ENCODE measurements at places on chromosomes 2 and 18.

DNA sequence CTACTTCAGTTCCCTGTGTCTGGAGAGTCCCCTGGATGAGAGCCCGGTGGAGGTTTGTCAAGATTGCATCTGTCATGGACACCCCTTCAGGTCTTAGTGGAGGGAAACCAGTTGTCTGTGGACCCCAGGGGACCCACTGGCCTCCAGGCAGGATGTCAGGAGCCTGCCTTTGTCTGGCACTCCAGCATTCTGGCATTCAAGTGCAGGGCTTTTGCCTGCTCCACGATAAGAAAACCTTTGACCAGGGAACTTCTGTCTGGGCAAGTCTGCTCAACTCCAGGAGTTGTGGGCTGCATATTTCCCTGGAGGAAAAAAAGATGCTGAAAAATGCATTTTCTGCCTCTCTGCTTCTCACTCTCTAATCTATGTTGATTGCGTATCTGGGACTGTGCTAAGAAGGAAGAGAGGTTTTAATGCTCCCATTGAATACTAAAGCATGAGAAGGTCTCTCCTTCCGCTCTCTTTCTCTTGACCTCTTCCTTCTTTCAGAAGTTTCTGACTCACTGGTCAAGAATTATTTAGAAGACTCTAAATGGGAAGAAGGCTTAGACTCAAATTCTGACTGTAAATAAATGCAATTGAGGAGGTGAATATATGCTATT lies 104.5 kb downstream of the MMADHC start:
- peak; percentile 51 for DNase-seq

DNA sequence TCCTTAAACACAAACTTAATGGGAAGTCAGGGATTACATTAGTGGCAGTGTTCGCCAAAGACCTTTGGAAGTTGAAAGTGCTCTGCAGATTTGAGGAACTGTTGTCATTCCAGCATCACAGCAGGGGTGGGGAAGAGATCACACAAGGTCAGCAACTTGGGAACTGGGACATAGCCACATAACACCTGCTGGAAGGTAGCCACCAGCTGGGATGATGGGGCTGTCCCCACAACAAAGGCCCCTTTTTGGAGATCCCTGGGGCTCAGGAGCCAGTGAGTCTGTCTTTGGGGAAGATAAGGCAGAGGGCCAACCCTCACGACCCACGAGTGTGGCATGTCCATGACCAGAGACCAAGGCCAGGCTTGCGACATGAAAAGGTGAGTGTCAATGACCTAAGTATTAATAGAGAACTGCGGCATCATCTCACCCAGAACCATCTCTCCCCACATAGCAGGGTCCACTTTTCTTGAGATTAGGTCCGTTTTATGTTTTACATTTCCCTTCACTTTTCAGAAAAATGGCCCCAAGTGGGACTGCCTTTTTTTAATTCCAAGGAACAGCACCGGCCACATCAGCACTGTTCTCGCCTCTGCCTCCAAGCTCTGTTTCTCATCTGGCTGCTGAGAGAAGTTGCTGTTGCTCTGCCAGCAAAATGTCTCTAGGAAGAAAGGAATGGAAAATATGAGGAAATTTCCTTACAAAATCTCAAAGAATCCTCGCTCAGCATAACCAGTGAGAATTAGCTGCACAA lies 106.9 kb downstream of the GFPT1 start:
- DNase-seq: no peak

GRCh38 chr2:124081154-124081716 lies 56.1 kb downstream of the CNTNAP5 start:
- DNase-seq: no peak

GRCh38 chr2:12363138-12363537 lies 353.6 kb upstream of the TRIB2 start:
- no peak for DNase-seq

- no peak for DNase-seq
Measured at GRCh38 chr18:23868136-23868785, 146.3 kb upstream of the TTC39C start.

GRCh38 chr2:121286506-121286905 lies 1.5 kb upstream of the TFCP2L1 start:
- DNase-seq: no peak

DNA sequence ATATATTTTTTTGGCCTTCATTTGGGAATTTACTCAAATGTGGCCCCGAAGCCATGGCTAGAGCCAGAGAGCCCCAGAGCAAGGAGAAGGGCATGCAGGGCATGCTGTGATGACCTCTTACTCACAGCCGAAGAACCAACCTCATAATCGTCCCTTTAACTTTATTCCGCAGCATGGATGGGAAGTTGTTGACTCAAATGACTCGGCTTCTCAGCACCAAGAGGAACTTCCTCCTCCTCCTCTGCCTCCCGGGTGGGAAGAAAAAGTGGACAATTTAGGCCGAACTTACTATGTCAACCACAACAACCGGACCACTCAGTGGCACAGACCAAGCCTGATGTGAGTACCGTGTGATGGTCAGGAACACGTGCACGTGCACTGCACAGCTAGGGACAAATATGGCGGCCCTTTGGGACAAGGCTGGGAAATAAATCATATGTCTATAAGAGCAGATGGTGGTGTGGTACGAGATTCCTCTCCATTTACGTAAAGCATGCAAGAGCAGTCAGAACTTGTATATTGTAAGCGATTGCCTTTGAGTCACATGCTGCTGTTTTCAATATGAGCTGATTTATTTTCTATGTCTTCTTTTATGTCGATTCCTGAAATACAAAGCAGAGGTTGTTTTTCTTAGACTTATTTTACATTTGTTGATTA lies 280.9 kb downstream of the NEDD4L start:
- DNase-seq: no peak

- DNase-seq: no peak
Measured at GRCh38 chr2:233346930-233347329, 7.4 kb upstream of the DGKD start.

- no peak for DNase-seq
Measured at GRCh38 chr18:64707052-64707451, 558.2 kb upstream of the LINC00305 start.

- DNase-seq: no peak
Measured at GRCh38 chr18:7291046-7291445, 60.2 kb downstream of the LRRC30 start.

DNA sequence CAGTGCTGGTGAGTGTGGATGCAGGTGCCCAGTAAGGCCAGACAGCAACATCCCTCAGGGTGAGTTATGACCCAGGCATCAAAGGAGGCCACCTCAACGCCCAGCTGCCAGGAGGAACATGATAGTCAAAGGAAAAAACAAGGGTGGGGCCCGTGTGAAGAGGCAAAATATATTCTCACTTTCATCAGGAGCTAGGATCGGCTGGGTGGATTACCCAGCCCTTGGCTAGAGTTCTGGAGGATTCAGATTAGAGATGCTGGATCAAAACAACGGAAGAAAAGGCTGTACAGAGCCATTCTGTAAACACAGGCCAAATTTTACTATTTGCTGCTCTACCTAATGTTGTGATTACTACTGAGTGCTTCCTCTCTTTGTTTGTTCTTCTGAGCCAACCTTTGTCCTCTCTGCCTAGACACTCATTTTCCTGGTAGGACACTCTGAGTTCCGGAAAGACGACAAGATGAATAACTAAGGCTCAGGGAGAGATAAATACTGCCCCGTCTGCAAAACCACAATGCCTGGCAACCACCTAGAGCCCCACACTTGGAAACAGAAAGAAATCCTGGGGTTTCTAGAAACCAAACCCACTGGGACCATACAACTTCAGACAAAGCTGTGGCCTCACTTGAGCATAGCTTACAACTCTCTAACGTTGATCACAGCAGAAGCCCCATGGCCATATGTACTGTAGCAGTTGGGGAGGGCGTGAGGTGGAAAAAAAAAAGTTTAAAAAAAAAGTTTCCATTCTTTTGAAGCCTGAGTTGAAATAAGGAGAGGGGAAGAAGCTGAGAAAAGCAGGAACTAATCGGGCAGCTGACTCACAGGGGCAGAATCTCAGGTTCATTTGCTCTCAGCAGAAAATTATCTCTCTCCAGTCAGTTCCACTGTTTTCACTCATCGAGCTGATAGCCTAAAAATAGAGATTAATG lies 17.8 kb upstream of the PMAIP1 start:
- peak; percentile 57 for DNase-seq

DNA sequence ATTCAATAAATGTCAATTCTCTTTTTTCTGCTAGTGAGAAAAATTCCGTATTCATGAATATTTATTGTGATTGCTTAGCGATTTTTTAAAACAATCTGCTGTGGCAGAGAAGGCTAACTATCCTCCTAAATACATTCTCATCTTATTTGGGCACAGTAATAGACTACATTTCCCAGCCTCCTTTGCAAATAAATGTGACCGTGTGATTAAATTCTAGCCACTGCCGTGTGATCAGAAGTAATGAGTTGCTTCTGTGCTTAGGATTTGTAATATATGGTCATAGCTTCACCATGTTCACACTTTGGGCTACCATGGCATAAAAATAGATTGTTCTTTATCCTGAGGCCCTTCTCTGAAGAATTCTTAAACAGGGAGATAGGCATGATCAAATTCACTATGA lies 179.6 kb downstream of the FAM124B start:
- DNase-seq: peak; percentile 20

DNA sequence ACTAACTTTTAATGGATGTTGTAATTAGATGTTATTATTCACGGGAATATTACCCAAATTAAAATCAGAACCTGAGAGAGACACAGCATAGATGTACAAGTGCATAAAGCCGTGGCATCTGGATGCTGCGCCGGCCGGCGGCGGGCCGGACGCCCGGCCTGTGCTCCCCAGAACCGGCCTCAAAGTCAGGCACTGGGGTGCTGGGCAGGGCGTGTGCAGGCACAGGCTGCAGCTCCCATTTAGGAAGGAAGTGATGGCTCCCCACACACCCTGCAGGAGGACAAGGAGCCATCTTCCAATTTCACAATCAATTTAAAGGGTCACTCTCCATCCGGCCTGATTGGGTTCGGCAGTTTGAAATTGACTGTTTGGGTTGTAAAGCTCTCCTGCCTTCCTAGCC lies 367.7 kb upstream of the SALL3 start:
- no peak for DNase-seq

DNA sequence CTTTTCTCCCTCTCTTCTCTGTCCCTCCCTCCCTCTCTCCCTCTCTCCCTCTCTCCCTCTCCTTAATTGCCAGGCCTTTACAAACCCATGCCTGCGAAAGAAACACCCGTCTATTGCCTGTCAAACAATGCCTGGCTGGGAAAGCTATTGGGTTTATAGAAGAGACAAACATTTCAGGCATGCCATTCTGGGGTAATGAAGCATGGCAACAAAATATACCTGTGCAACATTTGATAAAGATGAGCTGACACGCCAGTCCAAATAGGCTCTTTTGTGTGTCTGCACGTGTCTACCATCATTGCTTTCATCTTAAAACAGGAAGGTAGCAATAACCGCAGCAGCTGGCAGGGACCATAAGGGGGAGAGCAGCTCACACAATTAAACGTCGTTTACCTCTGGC lies 282.1 kb downstream of the ZNF516 start:
- DNase-seq: no peak

DNA sequence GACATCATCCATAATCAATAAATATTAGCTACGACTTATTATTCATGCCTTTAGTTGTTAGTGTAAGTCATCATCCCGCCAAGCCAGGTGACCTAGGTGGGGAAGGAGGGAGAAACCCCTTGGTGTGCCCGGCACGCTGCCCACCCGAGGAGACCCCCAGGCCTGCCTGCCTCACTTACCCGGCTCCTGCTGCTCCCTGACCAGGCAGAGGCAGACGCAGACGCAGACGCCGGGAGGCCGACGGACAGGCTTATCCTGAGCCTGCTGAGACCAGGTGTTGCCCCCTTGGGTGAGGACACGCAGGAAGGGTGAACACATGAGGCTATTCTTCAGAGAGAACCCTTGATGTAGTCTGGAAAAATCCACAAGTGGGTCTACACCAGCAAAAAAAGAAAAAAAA lies 401.8 kb downstream of the GALR1 start:
- no peak for DNase-seq

DNA sequence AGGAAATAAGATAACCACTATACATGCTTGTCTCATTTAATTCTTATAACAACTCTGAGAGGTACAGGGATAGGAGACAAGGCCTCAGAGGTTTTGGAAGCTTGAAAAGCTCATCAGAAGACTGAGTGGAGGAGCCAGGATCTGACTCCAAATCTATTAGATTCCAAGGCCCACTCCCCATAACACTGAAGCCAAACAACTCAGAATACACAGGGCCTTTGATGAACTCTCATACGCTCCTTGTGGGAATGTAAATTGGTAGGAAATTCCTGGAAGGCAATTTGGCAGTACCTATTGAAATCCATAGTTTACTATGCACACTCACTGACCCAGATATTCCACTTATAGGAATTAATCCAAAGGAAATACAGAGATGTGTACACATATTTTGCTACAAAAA lies 27.9 kb downstream of the WIPF1 start:
- no peak for DNase-seq

GRCh38 chr2:67840460-67841068 lies 222.2 kb downstream of the C1D start:
- peak; percentile 64 for DNase-seq

DNA sequence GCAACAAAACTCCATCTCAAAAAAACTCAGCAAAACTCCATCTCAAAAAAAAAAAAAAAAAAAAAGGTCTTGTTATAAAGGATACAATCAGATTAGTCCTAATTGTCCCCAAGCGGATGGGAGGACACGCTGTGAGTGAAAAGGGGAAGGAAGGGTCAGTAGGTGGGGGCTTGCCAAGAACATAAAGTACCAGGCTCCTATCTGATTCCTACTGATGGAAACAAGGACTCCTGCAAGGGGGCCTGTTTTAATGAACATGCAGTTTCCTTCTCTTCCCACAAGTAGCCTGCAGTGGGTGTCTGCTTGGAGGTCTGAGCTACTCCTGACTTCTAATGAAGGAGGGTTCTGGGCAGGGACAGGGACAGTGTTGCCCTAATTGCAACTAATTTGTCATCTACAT lies 7.9 kb downstream of the SCG2 start:
- DNase-seq: no peak

DNA sequence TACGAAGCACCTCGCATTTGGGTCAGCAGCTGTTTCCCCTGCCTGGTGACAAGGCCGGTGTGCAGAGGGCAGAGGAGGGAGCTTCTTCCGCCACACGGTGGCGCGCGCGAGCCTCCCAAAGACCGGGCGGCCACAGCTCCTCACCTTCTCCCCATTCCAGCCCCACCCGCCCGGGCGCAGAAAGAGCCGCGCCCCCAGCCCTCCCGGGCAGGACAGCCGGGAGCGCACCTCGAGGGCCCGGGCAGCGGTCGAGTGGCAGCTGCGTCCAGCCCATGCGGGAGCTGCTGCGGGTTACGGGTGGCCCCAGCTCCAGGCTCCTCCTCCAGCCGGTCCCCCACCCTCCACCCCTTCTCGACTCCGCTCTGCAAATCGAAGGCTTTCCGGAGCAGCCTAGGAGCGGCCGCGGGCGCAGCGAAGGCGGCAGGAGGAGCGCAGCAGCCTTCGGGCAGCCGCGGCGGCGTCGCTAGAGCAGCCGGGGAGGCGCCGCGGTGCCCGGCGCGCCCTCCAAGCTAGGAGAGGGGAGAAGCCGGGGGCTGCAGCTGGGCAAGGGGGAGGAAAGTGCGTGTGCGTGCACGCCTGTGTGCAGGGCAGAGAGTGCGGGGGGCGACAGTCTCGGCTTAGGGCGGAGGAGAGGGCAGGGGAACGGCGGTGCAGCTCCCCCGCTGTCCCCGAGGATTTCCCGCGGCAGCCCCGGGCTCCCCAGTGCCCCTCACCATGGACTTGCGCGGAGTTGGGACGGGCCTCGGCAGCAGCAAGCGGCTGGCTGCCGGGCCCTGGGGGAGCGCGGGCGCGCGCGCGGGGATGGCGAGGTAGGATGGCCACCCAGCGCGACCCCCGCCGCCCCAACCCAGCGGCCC lies at the start of gene CCDC85A:
CCDC85A (plus strand) TSS at position 348 of the 857 bp plus-strand sequence. CDS start 635 bp downstream, outside the sequence.
- peak; percentile 90 for DNase-seq

GRCh38 chr2:101113441-101114267 lies 37.5 kb downstream of the TBC1D8 start:
- peak; percentile 38 for DNase-seq

All from EL (cell line).